ENCODE measurements at places on chromosomes 2 and 18. TPM values are rescaled to one million over a fixed set of nuclear protein-coding genes. Genes with fewer than 3 reads are reported as not detected.
A peak's percentile ranks its signal among the peaks of the same experiment; 100 is the strongest.

DNA sequence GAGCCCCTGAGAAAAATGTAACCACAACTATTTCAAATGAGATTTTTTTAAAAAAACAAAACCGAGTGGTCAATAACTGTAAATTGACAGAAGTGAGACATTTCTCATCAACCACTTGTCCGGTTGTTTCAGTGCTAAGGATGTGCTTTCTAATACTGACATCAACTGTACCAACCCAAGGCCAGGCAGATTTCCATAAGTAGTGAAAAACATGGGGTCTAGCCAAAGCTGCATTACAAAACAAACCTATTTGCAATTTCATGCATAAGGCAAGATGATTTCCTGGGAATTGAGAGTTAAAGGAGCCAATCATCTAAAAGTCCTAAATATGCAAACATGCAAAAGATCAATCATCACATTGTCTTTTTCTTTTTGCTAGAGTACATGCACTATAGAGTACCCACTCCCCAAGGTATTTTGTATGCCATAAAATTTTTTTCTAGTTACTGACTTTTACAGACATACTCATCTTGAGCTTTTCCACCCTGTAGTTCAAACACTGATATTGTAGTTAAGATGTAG is 22.6 kb downstream of the HNRNPLL start:
- H3K36me3 ChIP-seq, result peaks cover 22% of the 10 kb centered on the region
- peaks cover 3% of the 10 kb centered on the region for H3K4me1 ChIP-seq
- no peak overlapping the region for H3K4me3 ChIP-seq
- H3K27me3 ChIP-seq, result no peaks in the 10 kb centered on the region
- H3K27ac ChIP-seq, result no peak overlapping the region
- no peak for DNase-seq

DNA sequence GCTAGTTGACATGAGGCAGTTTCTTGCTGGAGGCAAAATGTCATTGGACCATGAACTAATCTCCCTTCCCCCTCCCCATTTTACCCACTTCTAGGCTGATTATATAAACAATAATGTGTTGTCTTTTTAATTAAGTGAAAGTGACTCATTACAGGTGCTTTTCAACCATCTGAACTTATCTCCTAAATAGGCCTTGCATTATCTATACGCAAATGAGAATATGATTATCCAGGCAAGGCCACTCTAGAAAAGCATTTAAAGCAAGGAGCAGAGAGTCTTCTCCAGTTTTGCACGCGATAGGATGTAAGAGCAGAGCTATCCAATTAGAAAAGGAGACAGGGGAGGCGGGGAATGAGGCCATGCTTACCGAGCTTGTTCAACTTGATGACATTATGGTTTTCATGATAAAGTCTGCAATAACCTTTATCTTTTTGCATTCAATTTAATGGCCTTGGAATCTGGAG is 286.1 kb upstream of the SIX3 start:
- H3K36me3 ChIP-seq, result no peaks in the 10 kb centered on the region
- H3K27me3 ChIP-seq, result no peaks in the 10 kb centered on the region
- no peak overlapping the region for H3K4me3 ChIP-seq
- H3K4me1 ChIP-seq, result no peaks in the 10 kb centered on the region

- no peak for DNase-seq
- H3K36me3 ChIP-seq, result no peaks in the 10 kb centered on the region
- no peak overlapping the region for H3K4me3 ChIP-seq
- peak overlapping the region; percentile 6 for H3K27ac ChIP-seq
- H3K4me1 ChIP-seq, result peaks cover 4% of the 10 kb centered on the region
Observed at GRCh38 chr2:152584301-152584700, 133.0 kb downstream of the PRPF40A start.

DNA sequence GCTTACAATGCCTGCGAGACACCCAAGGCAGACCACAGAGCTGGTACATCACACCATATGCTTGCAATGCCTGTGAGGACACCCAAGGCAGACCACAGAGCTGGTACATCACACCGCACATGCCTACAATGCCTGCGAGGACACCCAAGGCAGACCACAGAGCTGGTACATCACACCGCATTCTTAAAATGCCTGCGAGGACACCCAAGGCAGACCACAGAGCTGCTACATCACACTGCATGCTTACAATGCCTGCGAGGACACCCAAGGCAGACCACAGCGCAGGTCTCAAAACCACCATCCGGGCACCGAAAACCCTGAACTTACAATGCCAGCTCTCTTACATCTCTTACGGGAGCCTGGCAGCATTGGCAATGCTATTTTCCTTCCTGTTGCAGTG is 799.6 kb downstream of the GALR1 start:
- no peaks in the 10 kb centered on the region for H3K4me1 ChIP-seq
- H3K27ac ChIP-seq, result no peak overlapping the region
- no peaks in the 10 kb centered on the region for H3K27me3 ChIP-seq
- no peaks in the 10 kb centered on the region for H3K36me3 ChIP-seq

DNA sequence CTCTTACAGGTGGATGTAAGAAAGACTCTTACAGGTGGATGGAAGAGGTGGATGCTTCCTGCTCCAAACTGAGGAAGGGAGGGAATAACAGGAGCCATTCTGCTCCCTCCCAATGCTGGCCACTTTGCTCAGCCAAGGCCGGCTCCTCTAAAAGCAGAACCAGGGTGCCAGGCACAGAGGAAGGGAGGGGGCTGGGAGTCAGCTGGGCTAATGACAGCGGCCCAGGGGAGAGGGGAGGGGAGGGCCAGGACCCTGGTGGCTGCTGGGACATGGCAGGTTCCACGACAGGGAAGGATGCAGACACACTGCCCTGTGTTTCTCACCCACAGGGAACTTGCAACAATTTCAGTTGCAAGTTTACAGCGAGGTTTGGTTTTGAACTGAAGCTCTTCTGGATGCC is 173.4 kb downstream of the ANAPC1 start:
- no peak overlapping the region for H3K27ac ChIP-seq
- no peaks in the 10 kb centered on the region for H3K4me1 ChIP-seq
- no peaks in the 10 kb centered on the region for H3K27me3 ChIP-seq
- no peak for DNase-seq

DNA sequence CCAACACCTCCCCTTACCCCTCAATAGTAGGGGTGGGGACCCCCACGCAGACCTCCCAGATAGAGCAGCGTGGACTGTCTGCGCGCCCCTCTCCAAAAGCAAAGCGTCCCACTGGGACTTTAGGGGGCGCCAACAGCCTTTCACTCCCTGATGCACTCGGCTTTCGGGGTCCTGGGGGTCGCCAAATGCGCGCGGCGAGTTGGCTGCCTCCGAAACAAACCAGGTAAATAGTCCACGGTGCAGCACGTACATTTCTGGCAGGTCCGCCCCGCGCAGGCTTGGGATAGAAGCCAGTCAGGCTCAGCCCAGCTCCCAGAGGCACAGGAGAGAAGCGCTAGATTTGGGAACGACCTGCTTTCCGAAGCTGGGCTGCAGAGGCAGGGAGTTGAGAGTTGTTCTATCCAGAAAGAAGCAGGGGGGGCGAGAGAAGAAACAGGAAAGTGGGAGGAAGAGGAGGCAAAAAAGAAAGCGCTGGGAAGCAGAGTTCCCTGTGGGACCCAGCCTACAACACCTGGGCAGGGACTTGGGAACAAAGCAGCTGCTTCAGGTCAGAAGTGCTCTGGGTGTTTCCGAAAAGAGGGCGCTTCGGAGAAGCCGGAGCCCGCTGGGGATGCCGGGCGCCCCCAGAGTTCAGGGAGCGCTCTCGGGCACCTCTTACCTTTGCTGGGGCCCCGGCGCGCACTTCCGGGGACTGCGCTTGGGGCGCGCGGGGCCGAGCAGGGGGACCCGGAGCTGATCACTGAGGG is 544 bp downstream of the EVA1A start:
- H3K4me3 ChIP-seq, result peak overlapping the region; percentile 61
- H3K4me1 ChIP-seq, result no peaks in the 10 kb centered on the region
- peak overlapping the region; percentile 54 for H3K27ac ChIP-seq
- H3K36me3 ChIP-seq, result no peaks in the 10 kb centered on the region

DNA sequence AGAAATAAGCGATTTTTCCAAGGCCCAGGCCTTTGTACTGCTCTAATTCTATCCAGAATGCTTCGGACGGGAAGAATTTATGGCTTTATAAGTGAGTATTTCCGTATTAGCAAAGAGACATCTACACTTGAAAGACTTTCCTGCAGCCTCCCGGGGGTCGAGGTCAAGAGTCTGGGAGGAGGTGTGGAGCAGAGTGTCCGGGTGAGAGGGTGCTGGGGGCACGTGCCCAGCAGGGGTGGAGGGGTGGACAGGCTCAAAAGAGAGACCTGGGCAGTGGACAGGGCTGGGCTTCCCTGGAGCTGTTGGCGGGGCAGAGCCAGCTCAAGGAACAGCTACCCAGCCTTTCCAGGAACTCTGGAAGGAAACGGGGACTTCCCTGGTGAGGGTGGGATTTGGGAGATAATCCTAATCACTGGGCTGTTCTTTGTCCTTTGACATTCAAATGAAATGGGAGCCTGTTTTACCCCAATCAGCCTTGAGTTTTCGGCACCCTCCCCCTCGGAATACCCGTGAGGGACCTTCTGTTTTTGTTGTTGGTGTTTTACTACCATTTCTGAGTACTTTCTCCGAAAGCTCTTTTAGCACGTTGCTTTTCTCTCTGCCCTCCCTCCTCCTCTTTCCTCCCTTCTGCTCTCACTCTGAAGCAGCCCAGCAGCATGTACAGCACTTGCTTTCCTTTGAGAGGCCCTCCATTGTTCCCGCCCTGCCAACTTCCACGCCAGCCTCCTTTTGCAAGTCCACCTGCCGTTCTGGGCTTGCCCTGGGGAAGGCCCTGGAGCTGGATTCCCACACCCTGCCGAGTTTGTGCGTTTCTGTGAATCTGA is 164.7 kb downstream of the AGAP1 start:
- no peak for DNase-seq
- no peak overlapping the region for H3K4me3 ChIP-seq
- peaks cover 21% of the 10 kb centered on the region for H3K4me1 ChIP-seq
- no peaks in the 10 kb centered on the region for H3K27me3 ChIP-seq
- H3K36me3 ChIP-seq, result no peaks in the 10 kb centered on the region
- no peak overlapping the region for H3K27ac ChIP-seq

GRCh38 chr2:140737006-140737405 is 1393.8 kb downstream of the LRP1B start:
- no peak overlapping the region for H3K27ac ChIP-seq
- no peak for DNase-seq
- H3K27me3 ChIP-seq, result no peaks in the 10 kb centered on the region
- H3K36me3 ChIP-seq, result no peaks in the 10 kb centered on the region
- H3K4me3 ChIP-seq, result no peak overlapping the region

POTEI gene
- not detected for total RNA-seq

SCN2A gene
- total RNA-seq, result 2.1 TPM

CRYGC gene
- total RNA-seq, result not detected

PSMD1 gene
- total RNA-seq, result 63.3 TPM
